Right lung (tissue), 10 donors: ENCODE measurements at places on chromosomes 5 and 9. TPM values are rescaled to one million over a fixed set of nuclear protein-coding genes. Genes with fewer than 3 reads are reported as not detected.

Gene SLC23A1
- polyA plus RNA-seq: 1.7 TPM

Gene TSLP
- polyA plus RNA-seq: 1.3 TPM

Gene GABRA6
- not detected for polyA plus RNA-seq

GRCh38 chr5:167576897-167577296 is 714.5 kb upstream of the WWC1 start:
- DNase-seq: no peak

GRCh38 chr5:143244000-143244736 is 159.3 kb downstream of the NR3C1 start:
- no peak for DNase-seq

DNA sequence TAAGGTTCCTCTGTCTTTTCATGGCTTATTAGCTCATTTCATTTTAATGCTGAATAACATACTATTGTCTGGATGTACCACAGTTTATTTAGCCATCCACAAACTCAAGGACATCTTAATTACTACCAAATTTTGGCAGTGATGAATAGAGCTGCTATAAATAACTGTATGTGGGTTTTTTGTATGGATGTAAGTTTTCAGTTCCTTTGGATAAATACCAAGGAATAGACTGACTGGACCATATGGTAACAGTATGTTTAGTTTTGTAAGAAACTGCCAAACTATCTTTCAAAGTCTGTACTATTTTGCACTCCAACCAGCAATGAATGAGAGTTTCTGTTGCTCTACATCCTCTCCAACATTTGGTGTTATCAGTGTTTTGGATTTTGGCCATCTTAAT is 38.7 kb downstream of the SCAMP1 start:
- DNase-seq: no peak

GRCh38 chr9:137878146-137878941 is 762 bp downstream of the CACNA1B start:
- peak; percentile 46 for DNase-seq

GRCh38 chr5:168885324-168886120 is 306.4 kb upstream of the PANK3 start:
- no peak for DNase-seq

DNA sequence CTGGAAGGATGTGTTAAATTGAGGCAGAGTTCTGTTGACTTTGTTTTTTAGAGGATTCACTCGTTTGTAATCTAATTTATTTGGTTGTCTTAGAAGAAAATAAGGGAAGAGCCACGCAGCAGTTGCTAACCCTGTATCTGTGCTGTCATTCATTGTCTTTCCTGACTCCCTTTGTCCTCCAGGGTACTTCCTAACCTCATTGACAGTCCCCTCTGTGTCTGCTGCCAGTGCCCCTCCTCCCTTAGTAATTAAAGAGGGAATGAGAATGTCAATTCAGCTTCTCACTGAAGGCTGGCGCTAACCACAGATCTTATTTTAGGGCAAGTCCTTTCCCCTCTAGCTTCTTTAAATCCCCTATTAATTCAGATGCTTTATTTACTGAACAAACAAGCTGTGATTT is 84.0 kb downstream of the MAST4 start:
- no peak for DNase-seq

DNA sequence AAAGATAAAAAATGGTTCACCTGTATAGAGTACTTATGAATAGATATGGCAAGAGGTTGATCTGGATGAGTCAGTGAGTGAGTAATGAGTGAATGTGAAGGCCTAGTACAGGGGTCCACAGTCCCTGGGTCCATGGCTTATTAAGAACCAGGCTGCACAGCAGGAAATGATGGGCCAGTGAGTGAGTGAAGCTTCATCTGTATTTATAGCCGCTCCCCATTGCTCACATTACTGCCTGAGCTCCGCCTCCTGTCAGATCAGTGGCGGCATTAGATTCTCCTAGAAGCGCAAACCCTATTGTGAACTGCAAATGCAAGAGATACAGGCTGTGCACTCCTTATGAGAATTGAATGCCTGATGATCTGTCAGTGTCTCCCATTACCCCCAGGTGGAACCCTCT is 307.7 kb upstream of the ZNF608 start:
- no peak for DNase-seq
